Activated CD4-positive, alpha-beta T cell treated with anti-CD3 and anti-CD28 coated beads for 36 hours (primary cell): ENCODE measurements at places on chromosomes 7 and 10. TPM values are rescaled to one million over a fixed set of nuclear protein-coding genes. Genes with fewer than 3 reads are reported as not detected.
A peak's percentile ranks its signal among the peaks of the same experiment; 100 is the strongest.

SPDYE11 gene
- total RNA-seq = not detected

LRRC17 gene
- total RNA-seq = 0.25 TPM

NEUROD6 gene
- not detected for total RNA-seq

FXYD4 gene
- not detected for total RNA-seq

HKDC1 gene
- total RNA-seq = 0.30 TPM

MMRN2 gene
- total RNA-seq = not detected

TEX36 gene
- total RNA-seq = not detected

TMEM229A gene
- not detected for total RNA-seq

SH2B2 gene
- total RNA-seq = 3.2 TPM

MRC1 gene
- total RNA-seq = 0.04 TPM

ITGA8 gene
- total RNA-seq = not detected

TAF6 gene
- total RNA-seq = 59.5 TPM

ZNF736 gene
- 25.5 TPM for total RNA-seq

DNA sequence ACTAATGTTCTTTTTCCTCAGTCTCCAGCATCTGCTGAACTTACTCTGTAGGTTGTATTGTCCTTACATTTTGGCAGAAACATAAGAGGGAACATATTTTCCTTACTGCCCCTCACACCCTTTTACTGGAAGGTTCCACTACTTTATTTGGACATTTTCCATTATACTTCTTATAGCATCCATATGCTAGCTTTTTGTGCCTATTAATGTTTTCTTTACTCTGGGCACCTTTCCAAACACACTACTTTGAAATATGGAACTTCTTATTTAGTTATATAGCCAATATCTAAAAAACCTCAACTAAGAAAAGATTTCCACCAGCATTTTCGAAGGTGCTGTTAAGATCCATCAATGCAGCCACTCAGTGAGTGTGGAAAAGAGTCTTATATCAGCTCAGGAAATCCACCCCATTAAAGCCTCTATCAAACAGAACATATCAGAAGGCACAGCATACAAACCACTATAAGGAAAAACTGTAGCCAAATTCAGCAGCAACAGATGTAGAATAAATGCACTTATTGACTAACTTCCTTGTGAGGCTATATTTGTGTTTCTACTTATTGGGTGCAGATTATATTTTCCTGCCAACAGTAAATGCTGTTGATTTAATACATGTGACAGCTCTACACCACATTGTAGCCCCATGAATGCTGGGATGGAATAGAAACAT lies 272.5 kb upstream of the SEMA3E start:
- H3K27ac ChIP-seq = no peak overlapping the region
- H3K36me3 ChIP-seq = no peaks in the 10 kb centered on the region
- no peak for DNase-seq
- peaks cover 1% of the 10 kb centered on the region for H3K27me3 ChIP-seq
- H3K4me3 ChIP-seq = no peak overlapping the region

DNA sequence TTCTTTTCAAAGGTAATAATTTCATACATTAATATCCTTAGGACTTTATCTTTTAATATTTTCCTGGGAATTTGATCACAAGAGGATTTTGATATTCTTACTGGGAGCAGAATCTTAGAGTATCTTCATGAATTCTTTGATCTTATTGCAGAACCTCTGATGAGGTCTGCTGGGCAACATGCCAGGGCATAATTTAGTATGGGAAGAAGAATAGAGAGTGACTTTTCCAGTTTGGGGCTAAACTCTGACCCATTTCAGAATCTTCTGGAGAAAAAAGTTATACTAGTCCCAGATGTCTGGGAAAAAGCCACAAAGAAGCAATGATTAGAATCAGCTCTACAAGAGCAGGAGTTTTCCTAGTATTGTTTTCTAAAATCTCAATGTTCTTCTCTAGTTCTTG lies 28.0 kb upstream of the RSU1 start:
- peaks cover 6% of the 10 kb centered on the region for H3K4me1 ChIP-seq
- no peaks in the 10 kb centered on the region for H3K27me3 ChIP-seq
- no peak overlapping the region for H3K27ac ChIP-seq
- H3K36me3 ChIP-seq = no peaks in the 10 kb centered on the region
- H3K4me3 ChIP-seq = no peak overlapping the region

GRCh38 chr7:97342512-97342911 lies 225.0 kb downstream of the SDHAF3 start:
- H3K36me3 ChIP-seq = no peaks in the 10 kb centered on the region
- no peak overlapping the region for H3K4me3 ChIP-seq
- H3K27ac ChIP-seq = no peak overlapping the region
- no peaks in the 10 kb centered on the region for H3K27me3 ChIP-seq
- DNase-seq = no peak

DNA sequence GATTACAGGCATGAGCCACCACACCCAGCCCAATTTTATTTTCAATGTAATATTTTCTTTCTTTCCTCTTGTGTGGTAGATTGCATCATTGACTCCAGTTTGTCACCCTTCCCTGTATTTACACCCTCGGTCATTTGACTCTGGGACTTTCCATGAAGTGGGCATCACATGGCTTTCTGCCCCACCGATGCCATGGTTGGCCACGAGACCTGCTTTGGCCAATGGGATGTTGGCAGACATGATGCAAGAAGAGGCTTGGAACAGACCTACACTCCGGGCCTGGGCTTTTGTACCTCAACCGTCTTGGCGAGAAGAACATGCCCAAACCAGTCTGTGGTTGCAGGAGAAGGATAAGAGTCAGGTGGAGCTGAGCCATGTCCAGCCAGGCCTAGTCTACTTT lies 38.8 kb upstream of the CACUL1 start:
- no peaks in the 10 kb centered on the region for H3K4me1 ChIP-seq
- no peak for DNase-seq
- no peak overlapping the region for H3K4me3 ChIP-seq
- H3K27ac ChIP-seq = no peak overlapping the region
- no peaks in the 10 kb centered on the region for H3K36me3 ChIP-seq

- H3K4me1 ChIP-seq = no peaks in the 10 kb centered on the region
- no peak for DNase-seq
- no peak overlapping the region for H3K4me3 ChIP-seq
- no peak overlapping the region for H3K27ac ChIP-seq
- no peaks in the 10 kb centered on the region for H3K36me3 ChIP-seq
Observed at GRCh38 chr7:8585591-8585990, 152.2 kb downstream of the NXPH1 start.

DNA sequence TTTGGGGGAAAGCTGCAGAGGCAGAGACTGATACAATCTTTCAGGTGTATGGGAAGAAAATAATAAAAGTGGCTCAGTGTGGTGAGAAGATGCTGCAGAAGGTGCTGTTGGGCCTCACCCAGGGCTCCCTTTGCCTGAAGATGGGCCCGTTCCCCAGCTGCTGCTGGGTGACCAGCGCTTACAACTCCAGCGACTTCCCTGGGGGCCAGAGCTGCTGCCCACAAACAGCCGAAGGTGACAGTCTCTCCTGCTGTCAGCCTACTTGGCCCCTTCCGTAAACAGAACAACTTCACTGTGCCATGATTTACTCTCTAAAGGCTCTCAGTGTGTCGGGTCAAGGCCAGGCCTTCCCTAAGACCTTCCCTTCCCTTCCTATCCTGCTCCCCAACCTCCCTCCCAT lies 93.6 kb upstream of the PCBD1 start:
- no peaks in the 10 kb centered on the region for H3K27me3 ChIP-seq
- peaks cover 6% of the 10 kb centered on the region for H3K4me1 ChIP-seq

DNA sequence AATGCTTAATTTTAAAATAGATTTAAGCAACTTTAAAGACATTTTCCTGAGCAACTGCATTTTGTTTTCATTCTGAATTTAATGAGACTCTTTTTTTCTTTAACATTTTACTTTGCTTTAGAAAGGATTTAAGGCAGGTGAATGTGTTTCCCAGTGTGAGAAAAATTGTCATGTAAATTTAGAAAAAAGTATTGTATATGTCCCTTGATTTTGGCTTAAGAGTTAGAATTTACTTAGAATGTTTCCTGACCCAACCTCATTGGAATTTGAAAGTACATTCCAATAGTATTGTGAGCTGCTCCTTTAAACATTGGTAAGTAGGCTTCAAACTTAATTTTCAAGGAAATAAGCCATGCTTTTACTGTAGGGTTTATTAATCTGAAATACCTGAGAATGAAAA lies 110.2 kb downstream of the PTEN start:
- H3K27ac ChIP-seq = no peak overlapping the region
- peaks cover 14% of the 10 kb centered on the region for H3K4me1 ChIP-seq
- H3K36me3 ChIP-seq = no peaks in the 10 kb centered on the region
- H3K27me3 ChIP-seq = no peaks in the 10 kb centered on the region
- H3K4me3 ChIP-seq = no peak overlapping the region
- no peak for DNase-seq

GRCh38 chr10:96688789-96689188 lies 31.5 kb downstream of the PIK3AP1 start:
- H3K27ac ChIP-seq = no peak overlapping the region
- H3K36me3 ChIP-seq = no peaks in the 10 kb centered on the region

DNA sequence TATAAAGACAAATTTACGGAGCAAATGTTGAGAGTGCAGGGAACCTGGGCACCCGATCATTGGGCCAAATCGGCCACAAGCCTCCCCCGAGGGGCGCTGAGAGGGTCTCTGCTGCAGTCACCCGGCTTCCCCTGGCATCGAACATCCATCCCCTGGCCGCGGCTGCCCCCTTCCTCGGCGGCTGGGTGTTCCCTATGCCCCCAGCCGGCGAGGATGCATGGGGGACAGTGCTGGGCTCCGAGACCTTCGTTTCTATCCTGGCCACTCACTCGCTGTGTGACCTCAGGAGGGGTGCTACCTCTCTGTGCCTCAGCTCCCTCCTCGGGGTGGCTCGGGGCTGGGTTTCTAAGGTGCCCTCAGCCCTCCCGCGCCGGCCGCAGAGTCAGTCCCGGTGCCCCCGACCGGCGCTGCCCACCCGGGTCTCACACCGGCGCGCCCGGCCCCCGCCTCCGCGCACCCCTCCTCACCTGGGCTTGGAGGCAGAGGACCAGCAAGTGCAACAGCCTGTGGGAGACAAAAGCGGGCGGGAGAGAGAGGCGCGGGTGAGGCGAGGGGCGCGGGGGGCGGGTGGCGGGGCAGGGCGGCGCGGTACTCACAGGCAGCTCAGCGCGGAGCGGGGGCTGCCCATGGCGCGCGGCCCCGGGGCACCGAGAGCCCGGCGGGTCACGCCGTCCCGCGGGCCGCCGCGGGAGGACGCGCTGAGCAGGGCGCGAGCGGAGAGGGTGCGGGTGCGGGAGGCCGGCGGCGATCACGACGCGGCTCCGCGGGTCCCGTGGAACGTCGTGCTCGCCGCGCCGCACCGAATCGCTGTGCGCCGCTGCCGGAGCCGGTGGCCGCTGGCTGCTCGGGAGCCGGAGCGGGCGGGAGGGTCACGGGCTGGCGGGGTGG lies at the start of gene FGF8:
FGF8 (minus strand) TSS at position 842 of the 888 bp plus-strand sequence; CDS start at position 628, 214 bp downstream.
- peaks cover 55% of the 10 kb centered on the region for H3K27me3 ChIP-seq
- H3K4me1 ChIP-seq = peaks cover 29% of the 10 kb centered on the region
- H3K36me3 ChIP-seq = peaks cover 20% of the 10 kb centered on the region
- no peak within 1 kb of the TSS for H3K4me3 ChIP-seq

GRCh38 chr7:48419401-48419800 lies 248.1 kb downstream of the ABCA13 start:
- DNase-seq = no peak
- no peaks in the 10 kb centered on the region for H3K36me3 ChIP-seq
- H3K4me1 ChIP-seq = no peaks in the 10 kb centered on the region
- no peak overlapping the region for H3K27ac ChIP-seq
- no peak overlapping the region for H3K4me3 ChIP-seq

DNA sequence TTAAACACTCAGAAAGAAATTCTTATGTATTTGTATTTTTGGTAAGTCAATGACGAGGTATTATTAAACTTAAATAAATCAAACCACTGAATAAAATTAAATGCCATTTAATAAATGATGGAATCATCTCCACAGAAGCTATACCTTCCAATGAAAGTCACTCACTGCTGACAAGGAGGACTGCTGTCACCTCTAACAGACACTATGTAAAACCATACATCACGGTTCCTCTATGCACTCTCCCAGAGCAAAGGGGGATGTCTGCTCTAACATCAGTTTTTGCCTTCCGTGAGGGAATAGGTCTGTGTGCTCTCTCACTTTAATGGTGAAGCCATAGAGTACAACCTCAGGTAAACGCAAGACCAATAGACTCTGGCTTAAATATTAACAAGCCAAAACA lies 99.7 kb upstream of the DDC start:
- no peaks in the 10 kb centered on the region for H3K36me3 ChIP-seq
- peak overlapping the region; percentile 59 for H3K27ac ChIP-seq
- H3K4me3 ChIP-seq = no peak overlapping the region

- H3K36me3 ChIP-seq = peaks cover 1% of the 10 kb centered on the region
- DNase-seq = no peak
Observed at GRCh38 chr7:23687011-23687410, 7.0 kb downstream of the FAM221A start.

- H3K4me3 ChIP-seq = no peak overlapping the region
- no peak overlapping the region for H3K27ac ChIP-seq
- peaks cover 9% of the 10 kb centered on the region for H3K36me3 ChIP-seq
Observed at GRCh38 chr10:102311025-102311420, 65.7 kb downstream of the GBF1 start.

DNA sequence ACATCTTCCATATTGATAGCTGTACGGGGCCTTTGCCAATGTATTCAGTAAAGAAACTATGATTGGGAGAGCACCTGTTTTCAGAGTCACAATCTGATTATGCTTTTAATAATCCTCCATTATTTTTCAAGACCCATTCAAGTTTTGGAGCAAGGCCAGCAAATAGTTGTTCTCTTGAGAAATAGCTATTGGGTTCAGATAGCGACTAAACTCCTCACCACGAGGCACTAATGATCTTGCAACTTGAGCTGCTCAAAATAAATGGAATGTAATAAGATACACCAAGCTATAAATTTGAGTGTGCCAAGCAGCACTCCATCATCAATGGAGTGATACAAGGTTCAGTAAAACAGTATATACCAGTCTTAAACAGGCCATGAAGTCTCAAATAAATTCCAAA lies 7.4 kb upstream of the MALRD1 start:
- H3K4me1 ChIP-seq = no peaks in the 10 kb centered on the region
- no peak for DNase-seq
- no peak overlapping the region for H3K4me3 ChIP-seq
- H3K27me3 ChIP-seq = no peaks in the 10 kb centered on the region
- no peak overlapping the region for H3K27ac ChIP-seq

DNA sequence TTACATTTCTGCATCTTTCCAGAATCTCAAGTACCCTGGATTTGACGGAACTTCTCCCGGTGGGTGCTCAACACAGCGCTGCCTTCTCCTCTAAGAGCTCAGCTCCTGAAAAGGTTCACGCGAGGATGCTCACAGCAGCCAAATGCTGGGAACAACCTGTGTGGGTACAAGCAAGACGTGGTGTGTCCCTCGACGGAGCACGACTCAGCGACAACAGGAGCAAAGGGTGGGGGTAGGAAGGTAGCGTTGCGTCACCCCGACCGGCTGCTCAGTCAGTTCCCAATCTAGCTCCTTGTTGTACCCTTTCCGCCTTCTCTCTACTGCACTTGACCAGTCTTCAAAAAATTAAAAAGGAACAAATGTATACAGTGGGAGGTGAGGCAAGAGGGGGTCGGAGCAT lies 117.3 kb downstream of the PTPRN2 start:
- H3K27me3 ChIP-seq = peaks cover 14% of the 10 kb centered on the region
- H3K36me3 ChIP-seq = no peaks in the 10 kb centered on the region
- H3K27ac ChIP-seq = no peak overlapping the region
- no peak overlapping the region for H3K4me3 ChIP-seq

GRCh38 chr7:3561932-3562331 lies 260.9 kb downstream of the SDK1 start:
- no peak overlapping the region for H3K4me3 ChIP-seq
- DNase-seq = no peak
- H3K27ac ChIP-seq = no peak overlapping the region
- no peaks in the 10 kb centered on the region for H3K36me3 ChIP-seq
- peaks cover 2% of the 10 kb centered on the region for H3K27me3 ChIP-seq
- peaks cover 20% of the 10 kb centered on the region for H3K4me1 ChIP-seq
